ENCODE measurements at places on chromosomes 2 and 18.

- DNase-seq = no peak
Measured at GRCh38 chr2:216562696-216563435, 64.2 kb downstream of the RPL37A start.

- DNase-seq = no peak
Measured at GRCh38 chr2:221345516-221345915, 226.6 kb downstream of the EPHA4 start.

- no peak for DNase-seq
Measured at GRCh38 chr2:20674974-20675679, 8.2 kb downstream of the GDF7 start.

DNA sequence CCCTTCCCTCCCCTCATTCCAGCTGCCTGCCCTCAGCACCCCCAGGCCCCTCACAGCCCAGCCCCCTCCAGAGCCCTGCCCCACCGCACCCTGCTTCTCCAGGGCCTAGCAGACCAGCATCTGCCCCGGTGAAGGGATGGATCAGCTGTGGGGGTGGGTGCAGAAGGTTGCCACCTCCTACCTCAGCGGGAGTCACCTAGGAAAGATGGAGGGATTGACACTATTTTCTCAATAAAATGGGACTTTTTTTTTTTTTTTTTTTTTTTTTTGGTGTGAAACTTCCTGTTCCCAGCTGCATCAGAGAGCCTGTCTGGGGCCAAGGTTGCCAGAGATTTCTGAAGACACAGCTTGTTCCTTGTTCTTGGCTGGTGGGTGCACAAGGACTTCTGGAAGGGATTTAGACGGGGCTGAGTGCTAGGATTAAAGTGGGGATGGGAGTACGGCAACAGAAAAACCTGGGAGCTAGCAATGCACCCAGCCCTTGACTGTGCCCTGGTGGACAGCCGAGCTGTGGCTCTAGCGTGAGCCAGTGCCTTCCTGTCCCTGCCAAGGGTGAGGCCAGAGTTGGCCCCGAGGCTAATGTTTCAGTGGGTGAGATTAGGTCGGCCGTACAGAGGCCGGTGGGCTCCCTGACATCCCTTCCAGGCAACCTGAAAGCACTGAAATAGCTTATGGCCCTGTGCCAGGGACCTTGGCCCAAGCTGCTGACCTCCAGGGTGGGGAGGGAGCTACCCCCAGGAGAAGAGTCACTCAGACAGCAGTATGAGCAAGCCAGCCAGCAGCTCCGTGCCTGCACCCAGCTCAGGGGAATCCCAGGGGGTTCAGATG is 4.6 kb downstream of the B3GNT7 start:
- no peak for DNase-seq

DNA sequence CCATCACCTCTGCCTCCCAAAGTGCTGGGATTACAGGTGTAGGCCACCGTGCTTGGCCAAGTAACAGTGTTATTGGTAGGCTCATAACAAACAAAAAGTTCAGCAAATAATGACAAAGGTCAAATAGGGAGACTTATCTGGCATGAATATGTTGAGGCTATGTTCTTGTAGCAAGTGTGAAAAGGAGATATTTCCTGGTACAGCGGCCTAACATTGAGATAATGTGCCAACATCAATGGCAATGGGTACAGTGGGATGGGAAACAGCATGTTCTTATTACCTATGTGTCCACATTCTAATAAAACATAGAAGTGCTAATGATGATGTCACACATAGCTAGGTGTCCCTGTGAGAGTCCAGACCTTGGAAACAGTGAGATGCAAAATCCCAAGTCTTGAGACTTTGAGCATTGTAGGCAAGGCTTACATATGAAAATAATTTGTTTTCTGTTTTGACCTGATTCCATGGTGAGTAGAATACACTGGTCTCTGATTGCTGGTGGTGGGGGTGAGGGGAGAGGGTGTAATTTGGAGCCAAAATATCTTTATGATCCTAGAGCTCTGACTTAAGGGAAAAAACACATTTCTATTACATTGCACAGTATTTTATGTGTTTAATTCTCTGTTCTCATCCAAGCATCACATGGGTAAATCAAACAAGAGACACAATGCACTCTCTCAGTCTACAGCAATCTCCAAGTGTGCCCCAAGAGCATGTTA is 33.1 kb upstream of the PMAIP1 start:
- DNase-seq = no peak

DNA sequence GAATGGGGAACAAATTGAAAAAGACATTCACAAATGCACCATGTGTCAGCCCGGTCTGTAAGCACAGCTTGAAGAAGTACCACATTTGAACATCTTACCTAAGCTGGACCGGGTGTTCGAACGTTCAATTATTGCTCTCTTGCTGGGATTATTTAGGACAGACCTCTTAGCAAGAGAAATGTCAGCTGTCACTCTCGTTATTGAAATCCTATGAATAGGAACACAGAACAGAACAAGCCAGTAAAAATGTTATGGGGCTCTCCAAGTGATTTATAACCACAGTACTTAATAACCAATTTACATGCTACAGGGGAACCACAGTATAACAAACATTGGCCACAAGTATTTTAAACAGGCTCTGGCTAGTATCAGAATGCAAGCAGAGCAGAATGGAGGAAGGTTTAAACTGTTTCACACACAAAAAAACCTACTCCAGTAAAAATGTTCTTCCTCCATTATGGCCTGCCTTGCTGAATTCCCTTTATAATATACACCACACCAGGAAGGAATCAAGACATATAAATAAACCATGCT is 32.5 kb upstream of the ARL5A start:
- DNase-seq = no peak

DNA sequence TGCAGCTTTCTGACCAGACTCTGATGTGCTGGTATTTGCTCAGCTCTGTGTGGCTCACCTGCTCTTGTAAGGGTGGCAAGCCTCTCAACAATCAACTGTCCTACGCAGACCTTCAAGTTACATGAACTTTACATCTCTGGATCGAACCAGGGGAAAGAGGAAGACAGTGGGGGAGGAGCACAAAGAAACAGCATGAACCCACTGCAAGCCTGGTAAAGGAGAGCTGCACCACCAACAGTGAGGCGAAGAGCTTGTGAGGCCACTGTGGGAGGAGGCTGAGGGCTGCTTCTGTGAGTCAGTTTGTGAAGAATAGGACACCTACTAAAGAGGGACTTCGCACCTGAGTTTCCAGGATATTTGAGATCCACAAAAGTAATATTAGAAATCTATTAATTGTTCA is 18.8 kb upstream of the FAM110C start:
- DNase-seq = no peak

DNA sequence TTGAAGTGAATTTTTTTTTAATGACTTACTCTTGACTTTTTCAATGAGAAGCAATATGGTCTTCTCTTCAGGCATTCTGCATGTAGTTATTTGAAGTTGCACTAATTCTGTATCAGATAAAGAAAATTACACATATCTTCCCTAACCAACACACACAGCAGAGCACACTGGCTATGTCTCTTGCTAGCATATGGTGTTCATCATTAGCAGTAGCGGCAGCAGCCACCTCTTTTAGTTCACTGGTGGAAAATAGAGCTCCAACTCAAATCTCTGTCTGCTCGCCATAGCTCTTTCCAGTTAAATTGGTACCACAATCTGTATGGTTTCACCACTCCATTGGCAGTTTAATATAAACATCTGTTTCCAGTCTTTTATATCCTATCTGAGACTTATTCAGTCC is 278.1 kb upstream of the ZEB2 start:
- DNase-seq = no peak

DNA sequence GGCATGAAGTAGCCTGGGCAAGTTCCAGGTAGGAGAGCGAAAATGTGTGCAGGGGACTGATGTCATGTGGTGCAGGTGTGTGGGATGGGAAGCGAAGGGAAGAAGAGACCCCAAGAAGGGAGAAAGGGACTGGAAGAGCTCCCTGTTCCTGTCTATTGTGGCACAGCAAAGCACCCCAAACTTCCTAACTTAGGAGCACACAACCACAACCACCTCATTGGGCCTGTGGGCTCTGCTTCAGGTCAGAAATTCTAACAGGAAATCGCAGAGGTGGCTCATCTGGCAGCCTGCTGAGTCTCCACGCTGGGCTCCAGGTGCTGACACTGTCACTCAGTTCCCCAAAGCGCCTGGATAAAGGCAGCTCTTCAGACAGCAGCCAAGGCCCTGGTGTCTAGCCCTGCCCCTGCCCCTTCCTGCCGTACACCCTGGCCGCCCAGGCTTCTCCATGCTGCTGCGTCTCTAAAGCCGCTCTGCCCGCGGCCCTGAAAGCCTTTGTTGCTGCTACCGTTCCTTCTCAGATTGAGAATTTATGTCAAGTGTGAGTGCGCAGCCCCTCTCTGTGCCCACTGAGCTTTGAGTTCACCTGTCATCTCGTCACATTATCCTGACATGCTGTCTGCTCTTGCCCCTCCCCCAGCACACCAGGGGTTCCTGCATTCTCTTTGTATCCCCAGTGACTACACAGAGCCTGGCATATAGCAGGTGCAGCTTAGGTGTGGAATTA is 140.2 kb upstream of the BCL2L11 start:
- no peak for DNase-seq

GRCh38 chr18:48897531-48897930 is 53.2 kb downstream of the SMAD7 start:
- no peak for DNase-seq

DNA sequence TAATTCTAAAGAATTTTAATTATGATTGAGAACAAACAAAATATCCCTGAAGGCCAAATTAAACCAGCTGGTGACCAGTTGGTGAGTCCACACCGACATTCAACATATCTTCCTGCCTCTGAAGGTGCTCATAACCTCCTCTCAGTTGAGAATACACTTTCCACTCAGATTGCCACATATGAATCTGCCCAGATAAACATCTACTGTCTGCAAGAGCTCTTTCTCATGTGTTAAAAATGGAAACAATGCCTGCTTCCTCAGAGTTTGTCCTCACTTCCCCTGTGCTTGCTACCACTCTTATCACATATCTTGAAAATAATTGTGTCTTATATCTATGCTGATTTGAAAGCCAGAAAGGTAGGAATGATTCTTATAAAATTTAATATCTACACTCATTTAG is 177.7 kb upstream of the GULP1 start:
- no peak for DNase-seq

GRCh38 chr2:96575785-96576456 is 39.4 kb downstream of the ARID5A start:
- no peak for DNase-seq

DNA sequence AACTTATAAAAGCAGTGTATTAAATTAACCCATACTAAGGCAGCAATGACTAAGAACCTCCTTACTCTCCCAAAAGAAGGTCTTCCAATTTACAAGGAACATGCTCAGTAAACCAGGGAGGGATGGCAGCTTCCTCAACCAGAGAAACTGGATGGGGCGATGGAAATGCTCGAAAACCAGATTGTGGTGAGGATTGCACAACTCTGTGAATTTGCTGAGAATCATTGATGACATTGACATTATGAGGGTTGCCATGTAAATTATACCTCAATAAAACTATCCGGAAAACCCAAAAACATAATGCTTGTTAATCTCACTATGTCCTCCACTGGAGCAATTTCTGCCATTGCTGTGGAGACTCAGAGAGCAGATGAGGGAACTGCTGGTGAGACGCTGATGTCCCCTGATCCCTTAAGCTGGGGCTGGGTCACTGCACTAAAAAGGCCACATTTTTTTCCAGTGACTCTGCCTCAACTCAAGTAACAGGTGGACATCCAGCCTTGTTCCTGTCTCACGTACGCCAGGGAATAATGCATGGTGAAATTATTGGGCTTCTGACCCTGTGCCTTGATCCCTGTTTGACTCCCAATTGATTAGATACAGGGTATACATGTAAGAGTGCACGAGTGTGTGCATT is 288.3 kb downstream of the CYP26B1 start:
- DNase-seq = no peak

- DNase-seq = no peak
Measured at GRCh38 chr18:67652288-67652687, 135.8 kb upstream of the DSEL start.

DNA sequence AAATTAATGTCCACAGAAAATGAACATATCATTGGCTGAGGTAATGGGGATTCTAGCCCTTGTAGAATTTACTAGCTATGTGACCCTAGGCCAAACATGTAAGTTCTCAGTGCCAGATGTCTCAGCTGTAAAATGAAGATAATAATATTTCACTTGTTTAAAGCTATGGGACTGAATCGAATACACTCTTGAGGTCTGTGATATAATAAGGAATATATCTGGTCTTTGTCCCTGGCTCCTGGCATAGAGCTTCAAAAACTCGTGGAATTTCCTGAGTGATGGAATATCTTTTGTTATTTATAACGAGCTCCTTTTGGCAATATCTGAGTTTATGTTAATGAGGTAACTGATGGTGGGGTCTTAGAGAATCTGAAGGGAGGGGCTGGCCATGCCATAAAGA is 201.4 kb upstream of the CYP26B1 start:
- no peak for DNase-seq

DNA sequence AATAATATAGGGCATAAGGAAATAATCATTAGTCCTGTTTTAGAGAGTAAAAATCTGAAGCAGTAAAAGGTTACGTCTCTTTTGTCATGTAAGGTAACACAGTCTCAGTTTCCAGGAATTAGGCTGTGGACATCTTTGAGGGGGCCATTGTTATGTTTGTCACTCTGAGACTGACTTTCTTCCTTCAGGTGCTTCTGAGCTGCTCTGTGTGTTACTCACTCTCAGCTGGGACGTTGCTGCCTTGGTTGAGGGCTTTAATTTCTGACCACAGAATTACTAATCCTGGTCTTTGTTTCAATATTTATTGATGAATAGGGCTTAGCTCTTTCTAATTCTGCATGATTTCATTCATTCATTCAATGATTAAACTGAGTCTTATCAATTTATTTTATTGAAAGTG is 55.9 kb upstream of the SLC38A11 start:
- no peak for DNase-seq

- no peak for DNase-seq
Measured at GRCh38 chr2:215724146-215724545, 288.3 kb upstream of the FN1 start.

DNA sequence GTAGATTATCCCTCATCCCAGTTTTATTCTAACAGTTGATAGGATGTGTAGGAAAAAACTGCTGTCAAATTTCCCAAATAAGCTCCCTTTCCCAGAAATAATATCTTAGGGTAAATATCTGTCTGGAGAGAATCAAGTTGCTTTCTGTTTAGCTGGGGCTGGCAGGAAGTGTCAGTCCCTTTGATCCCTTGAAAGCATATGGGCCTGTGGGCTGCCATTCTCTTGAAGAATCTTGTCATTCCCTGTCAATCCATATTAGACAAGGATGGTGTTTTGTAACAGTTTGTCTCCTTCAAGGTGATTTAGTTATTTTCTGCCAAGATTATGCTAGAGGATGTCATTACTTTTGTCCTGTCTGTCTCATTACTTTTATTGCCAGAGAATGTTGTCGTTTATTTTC is 37.1 kb upstream of the UBE2E3 start:
- no peak for DNase-seq

- DNase-seq = no peak
Measured at GRCh38 chr2:136081582-136082210, 36.3 kb downstream of the CXCR4 start.

DNA sequence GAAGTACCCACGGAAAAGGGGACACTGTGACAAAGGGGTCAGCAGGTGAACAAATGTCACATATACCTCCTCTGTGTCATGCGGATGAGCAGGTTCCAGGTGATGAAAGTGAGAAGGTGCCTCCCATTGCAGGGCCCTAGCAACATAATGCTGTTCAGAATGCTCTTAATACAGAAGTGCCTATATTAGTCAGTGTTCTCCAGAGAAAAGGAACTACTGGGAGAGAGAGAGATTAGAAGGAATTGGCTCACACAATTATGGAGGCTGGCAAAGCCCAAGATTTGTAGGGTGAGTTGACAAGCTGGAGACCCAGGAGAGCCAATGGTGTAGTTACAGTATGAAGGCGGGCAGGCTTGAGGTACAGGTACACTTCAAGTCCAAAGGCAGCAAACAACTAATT is 98.1 kb upstream of the CDC42EP3 start:
- DNase-seq = no peak

- no peak for DNase-seq
Measured at GRCh38 chr2:10704034-10704594, 14.3 kb upstream of the NOL10 start.
